Activated CD4-positive, alpha-beta T cell treated with anti-CD3 and anti-CD28 coated beads, Interleukin-2, amount 10 ng/mL, durations not matched to agents 24 days and 14 days (primary cell): ENCODE measurements at places on chromosomes 11 and 22. TPM values are rescaled to one million over a fixed set of nuclear protein-coding genes. Genes with fewer than 3 reads are reported as not detected.

GRCh38 chr11:120040151-120040840, 97.6 kb downstream of the TRIM29 start:
- H3K27me3 ChIP-seq, result peaks cover 3% of the 10 kb centered on the region
- H3K27ac ChIP-seq, result no peak overlapping the region
- no peaks in the 10 kb centered on the region for H3K36me3 ChIP-seq
- no peak overlapping the region for H3K4me3 ChIP-seq
- no peak for DNase-seq

The MMP12 gene
- not detected in 2 replicates for total RNA-seq

- peak; percentile 77 for DNase-seq
- H3K4me3 ChIP-seq, result no peak overlapping the region
- no peaks in the 10 kb centered on the region for H3K4me1 ChIP-seq
- no peaks in the 10 kb centered on the region for H3K36me3 ChIP-seq
- no peak overlapping the region for H3K27ac ChIP-seq
These were observed 41.7 kb upstream of the AQP11 start for GRCh38 chr11:77547863-77548551.

The GALNT18 gene
- total RNA-seq, result 8.6 and 9.3 TPM in 2 replicates

- DNase-seq, result no peak
- H3K4me3 ChIP-seq, result no peak overlapping the region
- H3K4me1 ChIP-seq, result peaks cover 23% of the 10 kb centered on the region
- peaks cover 1% of the 10 kb centered on the region for H3K27me3 ChIP-seq
These were observed 3.4 kb upstream of the WBP2NL start for GRCh38 chr22:41995211-41995610.

The OR5B21 gene
- total RNA-seq, result not detected in 2 replicates

The GP1BB gene
- not detected in 2 replicates for total RNA-seq

The ARHGAP8 gene
- 0.12 and 0.36 TPM in 2 replicates for total RNA-seq

The DTX4 gene
- 0.17 and 0.47 TPM in 2 replicates for total RNA-seq

The MMP11 gene
- total RNA-seq, result 0.50 and 0.70 TPM in 2 replicates

- peaks cover 6% of the 10 kb centered on the region for H3K4me1 ChIP-seq
These were observed 4.8 kb upstream of the POU2F3 start for GRCh38 chr11:120235024-120235628.

DNA sequence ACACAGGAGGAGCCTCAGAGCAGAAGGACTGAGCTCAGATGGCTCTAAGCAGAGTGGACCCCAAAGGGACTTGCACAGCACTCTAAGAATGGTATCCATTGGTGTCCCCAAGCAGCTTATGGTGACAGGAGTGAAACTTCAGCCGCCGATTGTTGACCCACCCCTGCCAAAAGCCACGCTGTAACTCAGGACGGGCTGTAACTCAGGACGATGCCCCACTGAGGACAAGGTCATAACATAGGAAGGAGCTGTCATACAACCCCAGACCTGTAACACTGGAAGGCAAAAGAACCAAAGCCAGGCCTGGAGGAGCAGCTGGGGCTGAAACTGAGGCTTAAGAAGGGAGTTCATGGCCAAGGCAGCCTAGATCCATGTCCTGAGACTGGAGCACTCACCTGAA, 14.2 kb downstream of the CD59 start:
- peak overlapping the region; percentile 88 for H3K27ac ChIP-seq
- DNase-seq, result no peak
- H3K4me3 ChIP-seq, result no peak overlapping the region
- peaks cover 42% of the 10 kb centered on the region for H3K36me3 ChIP-seq

DNA sequence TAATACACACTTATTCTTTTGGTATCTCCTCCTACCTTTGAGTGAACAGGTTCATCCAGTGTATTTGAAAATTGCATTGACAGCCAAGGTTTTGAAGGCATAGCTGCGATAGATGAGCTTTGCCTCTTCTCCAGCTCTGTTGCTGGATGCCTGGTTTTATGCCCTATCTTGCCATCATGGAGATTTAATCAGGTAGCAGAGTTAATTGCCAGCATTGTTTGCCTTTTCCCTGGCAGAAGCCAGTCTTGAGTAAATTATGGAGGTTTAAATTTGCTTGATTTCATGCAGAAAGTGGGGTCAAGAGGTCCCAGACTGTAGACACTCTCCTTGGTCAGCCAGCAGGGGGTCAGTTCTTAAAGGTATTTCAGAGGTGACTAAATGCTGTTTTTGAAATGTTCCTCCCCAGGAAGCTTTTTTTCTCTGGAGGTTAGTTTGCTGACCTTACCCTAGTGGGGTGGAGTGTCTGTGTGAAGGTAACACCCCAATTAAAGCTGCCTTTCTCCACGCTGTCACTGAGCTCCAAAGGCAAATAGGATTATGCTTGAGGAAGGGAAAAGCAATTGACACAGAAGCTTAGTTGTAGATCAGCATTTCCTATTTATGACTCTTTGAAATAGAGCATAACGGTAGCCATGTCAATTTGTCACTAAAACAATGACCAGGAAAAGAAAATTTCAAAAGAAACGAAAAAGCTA, 96.0 kb downstream of the EXT2 start:
- peaks cover 24% of the 10 kb centered on the region for H3K36me3 ChIP-seq
- H3K27ac ChIP-seq, result no peak overlapping the region
- no peak for DNase-seq
- no peaks in the 10 kb centered on the region for H3K27me3 ChIP-seq

- no peak for DNase-seq
- H3K27me3 ChIP-seq, result peaks cover 27% of the 10 kb centered on the region
These were observed 7.6 kb upstream of the IGSF9B start for GRCh38 chr11:133964356-133964755.

DNA sequence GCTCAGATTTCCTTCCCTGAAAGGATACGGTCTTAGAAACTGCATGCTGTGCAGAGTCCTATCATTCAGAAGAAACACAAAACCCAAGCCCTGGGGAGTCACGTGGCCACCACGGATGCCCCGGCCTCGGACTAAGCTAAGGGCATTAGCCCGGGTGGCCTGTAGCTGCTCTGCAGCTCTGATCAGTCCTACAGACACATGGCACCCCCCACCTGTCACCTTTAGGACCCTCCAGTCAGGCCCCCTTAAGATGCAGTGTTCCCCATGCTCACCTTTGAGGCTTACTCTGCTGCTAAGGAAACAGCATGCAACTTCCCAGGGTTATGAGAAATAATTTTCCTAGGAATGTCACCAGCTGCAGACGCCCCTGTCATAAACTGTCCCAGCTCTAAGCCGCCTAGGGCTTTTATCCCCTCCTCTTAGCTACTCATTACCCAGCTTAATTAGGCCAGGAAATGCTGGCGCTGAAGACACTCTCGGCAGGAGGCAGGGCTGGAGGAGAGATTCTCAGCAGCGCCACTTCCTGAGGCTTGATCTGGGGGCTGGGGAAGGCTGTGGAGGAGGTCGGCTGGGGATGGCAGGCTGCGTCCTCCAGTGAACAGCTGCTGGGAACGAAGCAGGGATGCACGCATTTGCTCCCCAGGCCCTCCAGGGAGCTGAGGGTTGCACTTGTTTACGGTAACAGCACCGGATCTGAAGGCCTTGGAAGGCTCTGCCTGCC, 47.2 kb upstream of the ADA2 start:
- H3K27me3 ChIP-seq, result peaks cover 2% of the 10 kb centered on the region
- H3K4me3 ChIP-seq, result peak overlapping the region; percentile 57
- no peaks in the 10 kb centered on the region for H3K36me3 ChIP-seq

GRCh38 chr22:50189849-50190181, 4.1 kb downstream of the TRABD start:
- no peak for DNase-seq
- peaks cover 17% of the 10 kb centered on the region for H3K36me3 ChIP-seq
- H3K4me3 ChIP-seq, result peak overlapping the region; percentile 93
- no peaks in the 10 kb centered on the region for H3K27me3 ChIP-seq
- H3K27ac ChIP-seq, result peak overlapping the region; percentile 98
- H3K4me1 ChIP-seq, result peaks cover 34% of the 10 kb centered on the region
